ENCODE measurements at places on chromosomes 11 and 22. TPM values are rescaled to one million over a fixed set of nuclear protein-coding genes. Genes with fewer than 3 reads are reported as not detected.
A peak's percentile ranks its signal among the peaks of the same experiment; 100 is the strongest.

DNA sequence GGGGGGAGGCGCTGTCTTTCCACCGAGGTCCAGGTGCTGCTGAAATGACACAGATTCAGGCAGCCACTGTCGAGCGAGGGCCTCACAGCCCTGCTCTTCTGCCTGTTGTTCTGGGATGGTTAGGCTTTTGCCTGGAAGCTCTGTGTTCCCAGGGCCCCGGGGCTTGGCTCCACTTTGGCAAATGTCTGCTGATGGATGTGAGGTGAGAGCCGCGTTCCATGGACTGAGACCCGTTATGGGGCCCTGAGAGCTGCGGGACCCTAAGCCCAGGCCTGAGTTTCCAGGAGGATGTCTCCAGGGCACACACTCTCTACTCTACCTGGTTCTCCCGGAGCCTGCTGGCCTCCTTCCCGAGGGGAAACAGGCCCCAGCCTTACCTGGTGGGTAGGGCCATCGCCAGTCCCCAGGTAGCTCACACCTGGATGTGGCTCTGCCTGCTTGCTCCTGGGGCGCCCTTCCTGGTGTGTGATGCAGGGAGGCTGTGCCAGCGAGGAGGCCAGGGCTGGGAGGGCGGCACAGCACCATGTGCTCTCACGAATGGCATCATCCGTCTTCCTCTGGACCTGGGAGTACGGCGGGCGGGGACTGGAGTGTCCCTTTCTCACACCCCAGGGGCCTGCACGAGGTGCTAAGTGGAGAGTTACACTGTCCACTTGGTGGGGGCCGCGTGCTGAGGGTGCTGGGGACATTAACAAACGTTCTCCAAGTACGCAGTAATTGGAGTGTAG lies 435.5 kb downstream of the TBC1D22A start:
- no peak for DNase-seq

PATE4 gene
- not detected for polyA plus RNA-seq

HBE1 gene
- polyA plus RNA-seq: not detected

DNA sequence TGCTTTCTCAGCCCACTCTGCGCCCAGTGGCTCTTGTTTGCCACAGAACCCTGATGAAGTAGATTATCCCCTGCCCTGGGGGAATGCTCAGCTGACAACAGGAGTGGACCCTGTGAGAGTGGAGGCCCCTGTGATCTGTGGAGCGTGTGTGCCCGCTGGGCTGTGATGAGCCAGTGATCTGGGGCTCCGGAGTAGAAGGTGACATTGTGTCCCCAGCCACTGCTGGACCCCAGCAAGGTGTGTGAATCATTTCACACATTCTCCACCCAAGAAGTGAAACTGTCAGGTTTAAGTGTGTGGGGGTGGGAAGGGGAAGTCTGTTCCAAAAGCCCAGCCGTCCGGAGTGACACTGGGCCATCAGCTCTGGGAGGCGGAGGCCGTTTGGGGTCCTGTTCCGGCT lies 33.1 kb upstream of the GRAMD4 start:
- no peak for DNase-seq

DNA sequence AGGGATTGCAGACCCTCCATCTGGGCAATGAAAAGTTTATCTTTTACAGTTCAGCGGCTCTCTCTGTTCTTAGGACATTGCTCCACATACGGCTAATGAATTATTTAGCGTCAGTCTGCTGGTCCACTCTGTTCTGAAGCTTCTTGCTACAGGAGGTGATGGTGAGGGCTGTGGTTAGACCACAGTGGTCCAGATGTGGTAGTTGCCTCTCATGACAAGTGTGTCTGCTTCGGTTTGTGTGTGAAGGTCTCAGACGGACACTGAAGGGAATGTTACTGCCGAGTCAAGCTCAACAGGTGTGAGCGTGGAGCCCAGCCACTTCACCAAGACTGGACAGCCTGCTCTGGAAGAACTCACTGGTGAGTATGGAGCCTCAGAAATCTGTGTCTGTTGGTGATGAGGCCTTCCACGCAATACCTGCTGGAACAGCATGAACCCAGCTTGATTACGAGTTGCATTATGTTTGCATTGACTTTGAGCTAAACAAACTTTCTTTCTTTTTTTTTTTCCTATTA lies 220.8 kb downstream of the DBX1 start:
- DNase-seq: no peak

- DNase-seq: peak; percentile 97
Measured at GRCh38 chr11:72040491-72041363, 39.6 kb downstream of the NUMA1 start.

DNA sequence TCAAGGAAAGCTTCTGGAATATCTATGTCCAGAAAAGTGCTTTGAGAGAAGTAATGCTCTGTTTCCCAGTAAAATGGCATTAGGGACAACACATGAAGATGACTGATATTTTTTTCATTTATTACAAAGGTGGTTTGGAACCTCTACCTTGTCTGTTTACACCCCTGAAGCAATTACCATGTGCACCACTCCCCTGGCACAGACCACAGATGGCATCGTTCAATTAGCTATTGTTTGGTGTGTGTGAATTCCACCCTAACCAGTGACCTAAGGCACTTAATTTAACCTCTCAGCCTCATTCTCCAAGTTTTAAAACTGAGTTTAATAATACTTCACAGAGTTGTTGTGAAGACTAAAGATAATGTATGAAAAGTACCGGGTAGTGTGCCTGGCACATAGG lies 127.6 kb upstream of the BMAL1 start:
- no peak for DNase-seq
